ENCODE measurements at places on chromosomes 4 and X.

DNA sequence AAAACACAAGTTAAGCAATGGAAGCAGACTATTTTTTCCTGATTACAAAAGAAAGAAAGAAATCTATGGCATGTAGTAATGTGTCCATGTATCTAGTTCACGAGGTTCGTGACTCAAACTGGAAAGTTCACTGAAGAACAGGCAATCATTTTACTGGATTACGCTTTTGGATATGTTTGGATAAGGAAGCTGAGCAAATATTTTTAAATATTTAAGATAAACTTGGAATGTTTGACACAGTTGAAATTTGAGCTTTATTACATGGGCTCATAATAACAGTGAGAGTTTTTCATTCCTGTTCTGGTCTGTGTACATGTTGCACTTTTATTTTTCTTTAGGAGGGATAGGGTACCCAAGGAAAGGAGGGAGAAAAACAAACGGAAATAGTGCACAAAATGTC, 244.2 kb upstream of the GK2 start:
- no peak for DNase-seq

DNA sequence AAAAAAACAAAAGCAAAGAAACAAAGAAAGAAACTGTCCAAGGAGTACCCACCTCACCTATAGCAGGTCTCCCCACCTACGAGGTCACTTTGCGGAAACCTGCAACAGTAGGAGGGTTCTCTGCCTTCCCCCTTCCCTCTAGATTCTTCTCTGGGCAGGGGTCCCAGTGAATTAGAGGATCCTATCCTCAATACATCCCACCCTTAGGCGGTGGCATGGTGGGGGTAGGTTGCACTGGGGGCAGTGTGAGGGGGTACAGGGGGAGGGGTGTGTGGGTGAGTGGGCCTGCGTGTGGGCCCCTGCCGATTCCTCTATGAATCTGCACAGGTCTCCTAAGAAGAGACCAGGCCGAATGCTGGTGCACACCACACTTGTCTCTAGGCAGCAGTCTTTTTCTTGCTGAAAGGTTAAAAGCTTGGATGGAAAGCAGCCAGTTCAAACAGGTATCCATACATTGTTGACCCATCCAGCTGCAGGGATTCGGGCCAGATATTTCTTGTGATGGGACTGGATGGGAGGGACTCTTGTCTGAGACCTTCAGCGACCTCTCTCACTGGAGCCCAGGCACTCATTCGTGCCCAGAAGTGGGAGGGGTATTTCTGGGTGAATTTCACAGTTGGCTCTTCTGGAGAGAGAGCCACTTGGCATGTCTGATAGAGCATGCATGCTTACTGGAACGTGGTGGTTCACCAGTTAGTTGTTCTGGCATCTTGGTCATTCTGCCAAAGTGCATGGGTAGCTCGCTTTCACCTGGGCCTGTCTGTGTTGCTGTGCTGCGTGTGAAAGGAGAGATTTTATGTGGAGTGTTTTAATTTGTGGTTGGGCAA, 65.6 kb downstream of the NBDY start:
- no peak for DNase-seq

DNA sequence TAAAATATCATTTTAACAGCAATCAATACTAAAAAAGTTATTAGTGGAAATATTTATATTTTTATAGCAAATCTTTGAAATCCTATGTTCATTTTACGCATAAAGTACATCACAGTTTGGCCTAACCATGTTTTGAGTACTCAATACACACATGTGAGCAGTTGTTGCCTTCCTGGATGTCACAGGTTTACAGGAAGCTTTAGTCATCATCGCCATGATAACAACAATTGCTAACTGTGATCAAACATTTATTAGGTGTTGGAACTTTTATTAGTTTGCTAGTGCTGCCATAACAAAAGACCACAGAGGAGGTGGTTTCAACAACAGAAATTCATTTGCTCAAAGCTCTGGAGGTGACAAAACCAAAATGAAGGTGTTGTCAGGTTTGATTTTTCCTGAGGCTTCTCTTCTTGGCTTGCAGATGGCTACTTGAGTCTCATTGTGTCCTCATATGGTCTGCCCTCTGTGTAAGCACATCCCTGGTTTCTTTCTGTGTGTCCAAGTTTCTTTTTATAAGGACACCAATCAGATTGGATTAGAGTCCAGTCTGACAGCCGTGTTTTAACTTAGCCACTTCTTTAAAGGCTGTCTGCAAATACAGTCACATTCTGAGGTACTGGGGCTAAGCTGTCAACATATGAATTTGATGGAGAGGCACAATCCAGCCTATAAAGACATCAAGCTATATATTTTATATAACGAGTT, 43.1 kb upstream of the BOD1L1 start:
- no peak for DNase-seq

DNA sequence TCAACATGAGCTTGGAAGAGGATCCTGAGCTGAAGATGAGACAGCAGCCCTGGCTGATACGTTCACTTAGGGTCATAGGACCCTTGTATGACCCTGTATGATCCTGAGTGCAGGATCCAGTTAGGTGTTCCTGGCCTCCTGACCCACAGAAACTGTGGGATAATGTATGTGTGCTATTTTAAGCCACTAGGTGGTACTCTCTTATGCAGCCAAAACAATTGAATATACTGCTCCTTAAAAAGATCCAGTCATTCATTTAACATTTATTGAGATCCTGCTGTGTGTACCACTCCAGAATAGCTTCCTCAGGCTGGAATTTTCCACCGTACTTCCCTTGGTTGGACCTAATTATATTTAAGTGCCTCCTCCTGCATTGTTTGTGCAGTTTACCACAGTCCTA, 167.1 kb downstream of the AMELX start:
- DNase-seq = no peak

GRCh38 chrX:155666741-155667140, 54.0 kb upstream of the TMLHE start:
- no peak for DNase-seq

DNA sequence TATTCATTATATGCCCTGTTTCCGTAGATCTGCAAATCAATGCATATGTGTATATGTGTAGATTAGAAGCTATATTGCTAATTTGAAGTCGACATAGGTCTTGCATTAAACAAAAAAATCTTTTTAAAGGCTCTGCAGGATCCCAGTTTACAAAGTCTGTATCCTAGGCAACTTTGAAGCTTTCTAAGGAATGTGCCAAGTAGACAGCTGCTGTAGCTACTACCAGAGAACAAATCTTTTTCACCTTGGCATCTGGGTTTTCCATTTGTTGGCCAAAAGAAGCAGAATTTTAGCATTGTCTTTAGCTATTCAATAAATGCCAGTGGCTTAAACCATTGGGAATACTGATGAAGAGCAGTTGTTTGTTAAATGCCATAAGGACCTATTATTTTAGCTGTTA, 88.0 kb downstream of the NAA11 start:
- no peak for DNase-seq

GRCh38 chrX:48939524-48940228, 17.7 kb downstream of the OTUD5 start:
- no peak for DNase-seq

- no peak for DNase-seq
Measured at GRCh38 chr4:147482281-147482680, 1.4 kb downstream of the EDNRA start.
